Right ventricle myocardium inferior (tissue), 1 donor: ENCODE measurements at places on chromosomes 6 and 20.

- peak; percentile 88 for DNase-seq
Measured at GRCh38 chr6:3990692-3991491, 88.0 kb downstream of the FAM217A start.

DNA sequence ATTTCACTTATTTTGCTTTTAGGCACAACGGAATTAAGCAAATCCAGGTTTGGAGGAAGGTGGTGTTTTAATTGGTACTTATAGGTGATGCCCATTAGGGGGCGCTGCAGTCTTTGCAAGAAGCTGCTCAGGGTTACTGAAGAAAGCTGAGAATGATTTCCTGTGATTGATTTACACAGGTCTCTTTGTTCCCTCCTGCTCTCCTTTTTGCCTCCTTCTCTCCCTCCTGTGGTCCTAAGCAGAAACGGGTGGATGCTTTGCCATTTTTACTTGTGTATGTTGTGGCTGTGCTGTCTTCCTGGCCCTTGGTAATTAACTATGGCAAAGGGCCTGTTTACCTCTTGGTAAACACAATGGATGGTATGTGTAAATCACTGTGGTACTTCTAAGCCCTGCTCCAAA is 97.8 kb downstream of the ANKS1A start:
- DNase-seq: no peak

- peak; percentile 44 for DNase-seq
Measured at GRCh38 chr20:59051666-59052185, 9.1 kb upstream of the PRELID3B start.

DNA sequence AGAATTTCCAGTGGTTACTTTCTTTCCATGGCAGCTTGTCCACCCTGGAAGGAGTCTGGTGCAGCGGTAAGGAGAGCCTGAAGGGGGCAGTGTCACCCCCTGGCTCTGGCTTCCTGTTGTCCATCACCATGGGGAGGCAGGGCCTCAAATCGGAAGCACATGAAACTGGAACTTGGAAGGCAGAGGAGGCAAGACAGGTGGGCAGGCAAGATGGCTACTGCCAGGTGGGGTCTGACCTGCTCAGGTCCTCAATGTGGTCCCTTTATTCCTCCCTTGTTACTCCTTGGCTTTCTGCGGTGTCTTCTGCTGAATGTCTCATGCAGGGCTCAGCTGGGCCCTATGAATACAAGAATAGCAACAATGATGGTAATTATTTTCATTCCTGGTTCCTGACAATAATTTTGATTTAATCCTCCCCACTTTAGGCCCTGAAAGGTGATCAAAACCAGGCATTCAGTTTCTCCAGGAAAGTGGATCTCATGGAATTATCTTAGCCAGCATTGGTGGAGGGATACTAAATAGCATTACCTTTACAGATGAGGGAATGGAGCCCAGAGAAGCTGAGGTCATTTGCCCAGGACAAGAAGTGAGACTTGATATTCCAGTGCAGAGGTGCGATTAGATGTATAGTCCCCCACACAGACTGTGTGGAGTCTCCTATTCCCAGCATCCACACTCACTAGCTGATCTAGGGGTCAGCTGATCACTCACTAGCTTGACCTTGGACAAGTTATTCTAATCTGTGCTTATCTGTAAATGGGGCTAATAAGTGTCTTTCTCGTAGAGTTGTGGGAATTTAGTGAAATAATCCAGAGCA is 17.6 kb upstream of the SNAI1 start:
- DNase-seq: no peak

DNA sequence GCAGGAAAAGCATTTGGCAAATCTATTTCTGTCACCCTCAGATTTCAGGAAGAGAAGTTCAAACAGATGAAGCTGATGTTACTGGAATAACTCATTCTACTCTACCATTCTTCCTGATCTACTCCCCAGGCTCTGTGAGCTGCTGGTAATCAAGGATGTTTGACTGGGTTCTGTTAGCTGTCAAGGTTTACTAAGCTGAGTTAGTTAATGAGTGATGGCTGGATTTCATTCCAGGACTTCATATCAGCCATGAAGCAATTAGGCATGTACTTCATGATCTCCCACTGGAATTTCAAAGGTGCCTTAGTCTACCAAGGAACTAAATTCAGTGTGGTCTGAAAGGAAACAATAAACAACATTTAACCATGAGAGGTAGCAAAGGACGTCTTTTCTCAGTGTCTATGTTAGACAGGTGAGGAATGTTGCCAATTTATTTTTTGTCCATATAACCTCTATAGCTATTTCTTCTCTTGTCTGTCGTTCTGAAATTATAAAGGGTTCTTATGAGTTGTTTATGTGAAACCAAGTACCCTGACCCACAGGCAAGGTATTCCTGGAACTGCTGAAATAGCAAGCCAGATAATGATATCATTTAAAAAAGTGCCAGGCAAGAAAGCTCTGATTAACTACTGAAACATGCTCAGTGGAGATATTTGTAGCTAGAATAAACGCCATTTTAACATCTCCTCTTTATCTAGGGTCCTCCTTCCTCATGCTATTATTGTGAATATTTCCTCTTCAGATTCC is 112.9 kb downstream of the BACH2 start:
- no peak for DNase-seq

- no peak for DNase-seq
Measured at GRCh38 chr6:45486736-45487135, 109.0 kb upstream of the SUPT3H start.

DNA sequence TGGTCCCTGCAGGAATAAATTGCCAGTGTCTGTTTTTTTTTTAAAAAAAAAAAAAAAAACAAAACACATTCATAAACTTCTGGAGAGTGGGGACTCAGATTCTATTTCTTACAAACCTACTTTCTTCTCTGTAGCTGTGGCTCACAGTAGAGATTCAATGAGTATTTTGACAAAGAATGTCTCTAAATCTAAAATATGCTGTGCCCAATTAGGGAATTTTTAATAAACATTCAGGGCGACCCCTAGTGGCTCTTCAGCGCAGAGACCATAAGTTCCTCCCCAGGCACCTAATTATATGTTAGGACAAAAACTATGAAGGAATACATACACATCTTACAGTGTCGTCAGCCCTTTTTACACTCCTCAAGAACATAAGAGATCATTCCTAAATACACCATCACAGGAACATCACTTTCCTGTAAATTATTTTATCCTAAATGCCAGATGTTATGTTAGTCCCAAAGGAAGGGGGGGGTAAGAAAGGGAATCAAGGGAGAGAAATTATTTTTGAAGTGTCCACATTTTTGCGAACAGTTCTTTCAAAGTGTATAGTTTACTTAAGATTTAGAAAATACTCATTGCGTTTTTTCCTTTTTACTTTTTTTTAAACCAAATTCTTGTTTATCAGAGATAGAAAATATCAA is 21.8 kb upstream of the NAA20 start:
- DNase-seq: no peak

GRCh38 chr6:15819226-15819625 is 156.4 kb upstream of the DTNBP1 start:
- DNase-seq: no peak

DNA sequence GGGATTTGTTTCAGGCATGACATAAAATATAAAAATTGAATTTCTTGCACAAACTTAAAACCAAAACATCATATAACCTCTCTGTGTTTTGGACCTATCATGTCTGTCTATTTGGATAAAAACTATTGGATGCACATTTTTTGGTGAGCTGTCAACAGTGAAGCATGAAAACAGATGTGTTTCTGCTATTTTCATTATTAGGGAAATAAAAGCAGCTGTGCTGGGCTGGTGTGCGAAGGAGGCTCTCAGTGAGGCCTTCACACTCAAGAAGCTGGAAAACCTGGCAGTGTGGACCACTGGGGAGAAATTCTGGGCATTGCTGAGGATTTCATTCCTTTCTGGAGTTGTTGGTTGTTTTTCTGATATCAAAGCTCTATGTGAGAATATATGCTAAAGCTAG is 395.3 kb downstream of the GJA1 start:
- no peak for DNase-seq

GRCh38 chr20:12318043-12318442 is 400.4 kb downstream of the BTBD3 start:
- no peak for DNase-seq

DNA sequence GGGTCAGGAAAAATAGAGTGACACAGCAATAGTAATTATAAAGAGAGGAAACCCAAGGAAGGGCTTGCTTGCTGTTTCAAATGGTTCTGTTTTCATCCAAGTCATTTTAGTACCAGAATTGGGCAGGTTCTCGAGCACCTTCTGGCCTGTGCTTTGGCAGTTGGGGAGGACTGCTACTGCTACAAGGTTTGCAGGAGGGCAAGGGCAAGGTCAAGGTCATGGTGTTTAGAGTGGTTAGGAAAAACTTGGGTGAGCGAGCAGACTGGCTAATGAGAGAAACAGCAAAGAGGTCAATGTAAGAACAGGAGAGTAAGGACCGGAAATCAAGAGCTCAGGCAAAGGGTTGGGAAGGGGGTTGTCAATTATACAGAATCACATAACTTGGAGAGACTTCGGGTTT is 164.5 kb downstream of the CDK19 start:
- no peak for DNase-seq

GRCh38 chr6:133764754-133765208 is 124.1 kb upstream of the TCF21 start:
- DNase-seq: no peak

GRCh38 chr6:36459501-36459900 is 16.7 kb downstream of the KCTD20 start:
- DNase-seq: no peak

DNA sequence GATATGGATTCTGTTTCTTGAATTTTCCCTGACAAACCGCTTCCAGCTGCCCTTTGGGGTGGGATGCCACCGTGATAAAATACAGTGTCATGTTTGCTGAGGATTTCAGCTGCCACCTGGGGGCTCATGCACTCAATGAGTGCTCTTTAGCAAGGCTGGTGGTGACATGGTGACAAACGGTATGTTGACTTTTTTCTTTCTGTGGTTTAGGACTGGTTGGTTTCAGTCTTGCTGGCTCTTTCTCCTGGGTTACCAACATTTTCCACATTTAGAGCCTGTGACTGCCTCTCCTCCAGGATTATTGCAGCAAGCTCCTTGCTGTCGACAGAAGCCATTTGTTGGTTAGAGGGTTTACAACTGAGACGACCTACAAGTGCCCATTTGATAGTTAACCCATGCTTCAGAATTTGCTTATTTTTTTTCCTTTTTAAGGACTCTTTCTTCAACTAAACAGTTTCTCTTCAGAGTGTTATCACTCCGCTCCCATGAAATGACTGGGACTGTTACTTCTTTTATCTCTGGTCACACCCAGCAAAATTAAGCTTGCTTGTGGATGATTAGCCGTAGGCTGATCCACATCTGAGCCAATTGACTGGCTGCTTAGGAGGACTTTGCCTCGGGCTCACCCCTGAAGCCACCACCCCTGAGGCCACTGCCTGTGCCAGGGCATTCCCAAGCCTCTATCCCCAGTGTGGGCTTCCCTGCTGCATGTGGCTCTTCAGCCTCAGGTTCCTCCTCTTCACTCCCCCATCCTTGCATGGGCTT is 48.4 kb upstream of the CDYL start:
- DNase-seq: no peak

GRCh38 chr20:13953227-13953626 is 37.2 kb downstream of the SEL1L2 start:
- DNase-seq: no peak

- DNase-seq: no peak
Measured at GRCh38 chr20:10519361-10520046, 84.4 kb downstream of the SLX4IP start.

- no peak for DNase-seq
Measured at GRCh38 chr20:535958-536357, 7.6 kb downstream of the CSNK2A1 start.

- no peak for DNase-seq
Measured at GRCh38 chr20:6750438-6750837, 17.0 kb upstream of the BMP2 start.

- DNase-seq: no peak
Measured at GRCh38 chr6:123150076-123150475, 154.0 kb downstream of the CLVS2 start.

GRCh38 chr6:166782520-166782919 is 155.5 kb upstream of the RPS6KA2 start:
- DNase-seq: no peak

GRCh38 chr6:98833057-98833306 is 1.4 kb upstream of the POU3F2 start:
- no peak for DNase-seq

GRCh38 chr6:12331951-12332749 is 42.0 kb downstream of the EDN1 start:
- no peak for DNase-seq

- DNase-seq: no peak
Measured at GRCh38 chr6:134002821-134003220, 49.6 kb downstream of the SLC2A12 start.

- DNase-seq: no peak
Measured at GRCh38 chr6:53934023-53934422, 139.2 kb downstream of the LRRC1 start.

DNA sequence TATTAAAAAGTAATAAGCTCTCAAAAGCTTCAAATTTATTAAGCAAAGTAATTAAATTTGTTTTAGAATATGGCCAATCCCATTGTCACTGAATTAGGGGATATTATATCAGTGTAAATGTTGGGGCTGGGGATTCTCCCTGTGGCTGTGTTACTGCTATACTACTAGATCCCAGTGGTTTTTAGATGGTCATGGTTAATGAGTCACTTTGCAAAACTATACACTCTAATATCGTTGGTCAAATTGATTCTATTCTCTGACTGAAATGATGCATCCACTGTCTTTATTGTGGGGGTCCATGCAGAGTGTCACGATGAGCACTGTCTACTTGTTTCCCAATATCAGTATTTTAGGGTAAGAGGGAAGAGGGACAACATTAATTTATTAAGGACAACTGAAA is 336.9 kb upstream of the PREP start:
- no peak for DNase-seq

DNA sequence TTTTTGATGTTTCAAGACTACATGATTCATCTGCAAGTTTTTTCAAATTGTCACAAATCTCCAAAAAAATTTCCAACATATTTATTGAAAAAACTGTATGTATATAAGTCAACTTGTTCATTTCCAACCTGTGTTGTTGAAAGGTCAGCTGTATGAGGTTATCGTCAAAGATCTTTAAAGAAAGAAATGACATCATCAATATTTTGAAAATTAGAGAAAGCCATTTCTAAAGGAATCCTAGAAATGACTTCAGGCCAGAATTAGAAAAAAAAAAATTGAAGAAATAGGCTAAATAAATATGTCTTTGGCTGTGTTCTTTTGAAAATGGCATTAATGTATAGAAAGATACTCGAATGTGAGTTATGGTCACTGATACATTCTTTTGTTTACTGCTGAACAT is 6.8 kb downstream of the RNF146 start:
- no peak for DNase-seq

GRCh38 chr6:26478100-26478984 is 20.6 kb downstream of the BTN2A1 start:
- no peak for DNase-seq

- no peak for DNase-seq
Measured at GRCh38 chr6:13813026-13813425, 1.3 kb downstream of the MCUR1 start.
